Endothelial cell (in vitro differentiated cells): ENCODE measurements at places on chromosomes 7 and 10. TPM values are rescaled to one million over a fixed set of nuclear protein-coding genes. Genes with fewer than 3 reads are reported as not detected.

Gene OR9A4
- total RNA-seq: not detected

Gene TMEM176A
- total RNA-seq: 1.3 TPM

Gene PALD1
- total RNA-seq: 166 TPM

Gene LRRC4
- 297 TPM for total RNA-seq

Gene FAM241B
- total RNA-seq: 7.1 TPM

Gene TRIM74
- 1.0 TPM for total RNA-seq

Gene C7orf33
- not detected for total RNA-seq
